Inflammatory macrophage treated with lipopolysaccharide for 1 hour (primary cell): ENCODE measurements at places on chromosomes 11 and 22.
A peak's percentile ranks its signal among the peaks of the same experiment; 100 is the strongest.

GRCh38 chr11:107549253-107549953, 16.1 kb downstream of the ALKBH8 start:
- DNase-seq: peak; percentile 68

- DNase-seq: no peak
Measured at GRCh38 chr11:111774955-111775710, 8.9 kb upstream of the PPP2R1B start.

GRCh38 chr22:42817556-42817955, 39.5 kb downstream of the ARFGAP3 start:
- no peak for DNase-seq

DNA sequence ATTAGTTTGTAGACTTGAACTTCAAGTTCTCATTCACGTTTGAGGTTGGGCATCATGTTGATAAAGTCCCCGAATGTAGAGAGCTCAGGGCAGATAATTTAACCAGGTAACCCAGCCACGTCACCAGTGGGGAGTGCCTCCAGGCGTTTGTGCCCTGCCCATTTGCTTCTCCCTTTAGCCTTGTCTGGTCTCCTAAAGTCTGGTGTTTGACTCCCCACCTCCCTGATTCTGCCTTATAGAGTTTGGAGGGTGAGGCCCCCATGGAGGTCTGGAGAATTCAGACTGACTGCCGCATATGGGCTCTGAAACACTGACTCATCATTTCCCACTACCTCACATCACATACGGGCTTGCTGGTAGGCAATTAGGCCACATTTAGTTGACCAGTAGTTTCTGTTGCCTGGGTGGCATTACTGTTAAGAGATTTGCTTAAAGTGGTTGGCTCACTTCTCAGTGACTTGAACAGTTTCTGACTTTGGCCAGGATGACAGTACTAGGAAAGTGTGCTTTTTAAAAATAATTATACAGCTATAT, 99.3 kb upstream of the GAL start:
- DNase-seq: no peak

DNA sequence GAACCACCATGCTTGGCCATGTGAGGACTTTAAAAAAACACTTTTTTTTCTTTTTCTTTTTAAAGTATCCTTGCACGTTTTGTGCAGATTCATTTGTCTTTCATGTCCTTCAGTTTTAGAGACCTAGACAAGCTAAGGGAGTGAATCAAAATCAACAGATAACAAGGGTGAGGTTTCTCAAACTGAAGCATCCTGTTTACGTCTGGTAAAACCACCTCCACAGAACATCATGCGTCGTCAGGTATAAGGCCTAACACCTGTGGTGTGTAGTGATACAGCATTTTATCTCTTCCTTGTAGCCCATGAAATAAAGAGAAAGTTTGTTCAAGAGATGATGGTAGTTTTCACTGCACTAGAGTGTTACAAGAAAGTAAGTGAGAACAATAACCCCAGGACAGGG, 26.3 kb upstream of the CSF2RB start:
- DNase-seq: no peak

DNA sequence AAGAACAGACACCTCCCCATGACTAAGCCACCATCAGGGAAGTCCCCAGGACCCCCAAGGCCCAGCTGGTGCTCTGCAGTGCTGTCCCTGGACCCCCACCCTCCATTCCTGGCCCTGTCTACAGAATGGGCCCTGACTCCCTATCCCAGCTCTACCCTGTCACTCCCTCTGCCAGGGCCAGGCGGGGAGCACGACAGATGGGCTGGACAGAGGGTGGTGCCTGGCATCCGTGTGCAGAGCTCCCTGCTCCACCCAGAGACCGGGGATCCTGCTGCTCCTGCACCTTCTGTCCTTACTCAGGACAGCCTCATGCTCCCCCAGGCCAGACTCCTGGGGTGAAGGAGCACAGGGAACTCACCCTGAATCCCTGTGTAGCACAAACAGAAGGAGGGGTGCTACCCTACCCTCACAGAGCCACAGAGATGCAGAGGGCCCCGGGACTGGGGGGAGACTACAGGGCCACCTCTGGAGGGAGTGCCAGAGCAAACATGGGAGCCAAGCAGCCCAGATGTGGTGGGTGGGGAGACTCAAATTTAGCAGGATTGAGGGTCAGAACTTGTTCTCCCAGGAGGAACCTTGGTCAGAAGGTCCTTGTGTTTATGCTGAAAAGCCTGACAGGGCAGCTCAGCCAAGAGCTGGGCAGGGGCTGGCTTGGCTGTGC, 2.0 kb downstream of the ARVCF start:
- DNase-seq: no peak

DNA sequence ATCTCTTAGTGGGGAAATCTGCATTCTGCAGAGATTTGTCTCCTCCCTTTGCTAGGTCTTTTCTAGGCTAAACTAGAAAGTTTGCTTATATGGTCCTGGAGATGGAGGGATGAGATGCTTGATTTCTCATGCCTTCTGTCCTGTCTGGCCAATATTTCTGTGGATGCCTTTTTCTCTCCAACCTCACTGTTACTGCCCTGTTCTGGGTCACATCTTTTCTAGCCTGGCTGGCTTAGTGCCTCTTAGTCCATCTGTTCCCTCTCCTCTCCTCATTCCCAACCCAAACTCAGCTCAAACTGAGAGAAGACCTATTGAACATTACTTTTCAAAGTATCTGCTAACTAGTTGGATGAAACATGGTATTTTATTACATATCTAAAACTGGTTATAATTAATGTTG, 62.0 kb downstream of the RRM1 start:
- no peak for DNase-seq
